ENCODE measurements at places on chromosomes 11 and 22. TPM values are rescaled to one million over a fixed set of nuclear protein-coding genes. Genes with fewer than 3 reads are reported as not detected.

MS4A12 gene
- total RNA-seq, result not detected

SLC1A2 gene
- total RNA-seq, result under 0.01 TPM

TLCD5 gene
- 23.1 TPM for total RNA-seq

RGL4 gene
- total RNA-seq, result not detected

LGR4 gene
- total RNA-seq, result 62.7 TPM

CXCR5 gene
- not detected for total RNA-seq

CDKN1C gene
- total RNA-seq, result 27.7 TPM

OR4D5 gene
- total RNA-seq, result not detected

Data from epithelial cell of proximal tubule (primary cell).